ENCODE measurements at places on chromosomes 7 and 10.

DNA sequence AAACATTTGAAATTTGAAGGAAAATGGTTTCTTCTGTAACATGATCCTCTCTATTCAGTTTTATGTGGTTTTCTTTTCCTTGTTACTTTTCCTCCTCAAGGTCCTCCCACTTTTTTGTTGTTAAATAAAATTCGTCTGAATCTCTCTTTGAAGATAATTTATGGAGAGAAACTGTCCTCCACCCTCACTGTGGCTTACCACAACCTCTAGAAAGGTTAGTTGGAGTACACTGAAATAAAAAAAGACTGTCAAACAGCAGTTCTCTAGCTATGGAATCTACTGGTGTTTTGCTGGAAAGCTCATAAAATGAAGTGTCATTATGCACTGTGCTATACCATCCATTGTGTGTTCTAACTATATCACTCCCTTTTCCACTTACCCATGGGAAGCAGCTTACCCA lies 189.4 kb downstream of the HDAC9 start:
- DNase-seq = no peak

- DNase-seq = no peak
Observed at GRCh38 chr7:17580856-17581255, 282.4 kb downstream of the AHR start.

GRCh38 chr7:79244482-79244881 lies 209.0 kb downstream of the MAGI2 start:
- DNase-seq = no peak

- no peak for DNase-seq
Observed at GRCh38 chr10:13872411-13872810, 285.6 kb downstream of the PRPF18 start.

All from activated T-helper 9 cell treated with anti-CD3 and anti-CD28 coated beads, Interleukin-2, amount 50 U/mL, for 16 hours (primary cell).